Activated T-helper 1 cell treated with anti-CD3 and anti-CD28 coated beads, Interleukin-12 subunit alpha, Interleukin-12 subunit beta, Interleukin-2, Interleukin-4 antibody, amounts not matched to agents 30 ng/mL and 10 ng/mL and 1 ng/mL, durations not matched to agents 14 hours and 24 hours and 36 hours (primary cell): ENCODE measurements at places on chromosomes 3 and 15.

DNA sequence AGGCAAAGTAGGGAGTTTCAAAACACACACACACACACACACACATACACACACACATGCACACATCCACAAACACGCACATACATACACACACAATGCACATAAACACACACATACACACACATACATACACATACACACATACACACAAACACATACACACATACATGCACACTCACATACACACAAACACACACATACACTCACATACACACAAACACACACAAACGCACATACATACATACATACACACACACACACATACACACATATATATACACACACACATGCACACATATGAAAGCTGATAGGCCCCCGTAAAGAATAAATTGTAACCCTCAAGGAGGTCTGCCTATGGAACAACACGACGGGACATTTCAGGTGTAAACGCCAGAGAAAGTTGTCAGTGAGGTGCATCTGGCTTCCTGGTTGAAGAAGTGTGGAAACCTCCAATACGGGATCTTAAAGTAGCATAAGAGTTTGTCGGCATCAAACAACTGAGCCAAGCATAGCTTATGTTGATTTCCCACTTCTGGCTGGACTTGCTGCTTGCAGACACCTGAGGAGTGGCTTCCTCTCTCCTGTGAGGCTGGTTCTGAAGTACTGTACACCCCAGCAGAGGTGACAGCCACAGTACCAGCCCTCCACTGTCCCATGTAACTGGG, 5.8 kb downstream of the RFTN1 start:
- DNase-seq: no peak

- DNase-seq: no peak
These were observed 75.4 kb downstream of the PFN2 start for GRCh38 chr3:149895339-149895738.

GRCh38 chr3:188792793-188793192, 379.0 kb upstream of the TPRG1 start:
- no peak for DNase-seq

GRCh38 chr15:79954661-79955060, 16.3 kb downstream of the BCL2A1 start:
- no peak for DNase-seq

- DNase-seq: no peak
These were observed 34.3 kb downstream of the INTS14 start for GRCh38 chr15:65576664-65577063.

GRCh38 chr3:194196876-194197275, 60.9 kb downstream of the HES1 start:
- DNase-seq: no peak

GRCh38 chr15:59609730-59610712, 1.6 kb upstream of the GCNT3 start:
- no peak for DNase-seq
